Forelimb muscle (tissue), 1 donor: ENCODE measurements at places on chromosomes 2 and 18. TPM values are rescaled to one million over a fixed set of nuclear protein-coding genes. Genes with fewer than 3 reads are reported as not detected.

SLC14A1 gene
- 0.95 TPM for polyA plus RNA-seq

PRKRA gene
- polyA plus RNA-seq: 57.0 TPM

MC4R gene
- 0.16 TPM for polyA plus RNA-seq

OXER1 gene
- polyA plus RNA-seq: 7.2 TPM

TANK gene
- 27.9 TPM for polyA plus RNA-seq

UGT1A5 gene
- not detected for polyA plus RNA-seq

SALL3 gene
- not detected for polyA plus RNA-seq

INPP5D gene
- polyA plus RNA-seq: 8.3 TPM

CHRNG gene
- polyA plus RNA-seq: 160 TPM

KCNS3 gene
- 6.0 TPM for polyA plus RNA-seq

ITM2C gene
- 138 TPM for polyA plus RNA-seq

TACR1 gene
- polyA plus RNA-seq: 0.40 TPM

SETBP1 gene
- polyA plus RNA-seq: 14.8 TPM

CWC22 gene
- 19.5 TPM for polyA plus RNA-seq

C2orf92 gene
- 20.7 TPM for polyA plus RNA-seq

ANKRD30BL gene
- not detected for polyA plus RNA-seq

PRR30 gene
- polyA plus RNA-seq: not detected

SPRED2 gene
- 27.9 TPM for polyA plus RNA-seq

SLC11A1 gene
- 0.37 TPM for polyA plus RNA-seq

CYS1 gene
- polyA plus RNA-seq: 14.6 TPM

TMEM18 gene
- 52.3 TPM for polyA plus RNA-seq

PLEKHH2 gene
- polyA plus RNA-seq: 7.4 TPM

MPP4 gene
- 0.13 TPM for polyA plus RNA-seq

WDCP gene
- polyA plus RNA-seq: 9.8 TPM

GPR155 gene
- 4.3 TPM for polyA plus RNA-seq

FOXI3 gene
- 0.05 TPM for polyA plus RNA-seq

ACTG2 gene
- polyA plus RNA-seq: 5.1 TPM

TSPYL6 gene
- 0.10 TPM for polyA plus RNA-seq

SIX2 gene
- polyA plus RNA-seq: 6.2 TPM

PROM2 gene
- 1.5 TPM for polyA plus RNA-seq

DOCK10 gene
- 16.3 TPM for polyA plus RNA-seq

VAPA gene
- polyA plus RNA-seq: 265 TPM

MARCO gene
- polyA plus RNA-seq: 1.4 TPM

CAPN14 gene
- polyA plus RNA-seq: not detected

TUBB6 gene
- 224 TPM for polyA plus RNA-seq

RESP18 gene
- polyA plus RNA-seq: not detected

VIT gene
- 4.5 TPM for polyA plus RNA-seq

EPAS1 gene
- polyA plus RNA-seq: 29.6 TPM
